ENCODE measurements at places on chromosomes 11 and 22.

- DNase-seq: peak; percentile 70
Observed at GRCh38 chr11:68855205-68855981, 13.7 kb upstream of the CPT1A start.

- DNase-seq: no peak
Observed at GRCh38 chr11:86747801-86748200, 52.5 kb upstream of the PRSS23 start.

DNA sequence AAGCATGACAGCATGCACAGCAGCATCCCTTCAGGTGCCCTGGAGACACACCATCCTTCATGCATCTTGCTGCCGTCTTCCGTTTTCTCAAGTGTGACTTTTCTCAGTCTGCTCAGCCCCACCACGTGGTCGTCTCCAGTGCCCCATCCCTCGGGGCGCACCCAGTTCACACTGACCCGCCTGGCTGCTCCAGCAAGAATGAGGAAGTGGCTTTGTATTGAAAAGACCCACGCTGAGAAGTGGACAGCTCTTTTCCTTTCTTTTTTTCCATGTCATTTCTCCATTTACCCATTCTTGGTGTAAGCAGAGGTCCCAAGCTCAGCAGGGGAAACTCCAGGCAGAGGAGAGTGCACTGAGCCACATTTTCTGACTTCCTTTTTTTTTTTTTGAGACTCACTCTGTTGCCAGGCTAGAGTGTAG lies 14.5 kb downstream of the SERPINH1 start:
- no peak for DNase-seq

- DNase-seq: peak; percentile 69
Observed at GRCh38 chr22:38016182-38017151, 32.1 kb upstream of the SOX10 start.

DNA sequence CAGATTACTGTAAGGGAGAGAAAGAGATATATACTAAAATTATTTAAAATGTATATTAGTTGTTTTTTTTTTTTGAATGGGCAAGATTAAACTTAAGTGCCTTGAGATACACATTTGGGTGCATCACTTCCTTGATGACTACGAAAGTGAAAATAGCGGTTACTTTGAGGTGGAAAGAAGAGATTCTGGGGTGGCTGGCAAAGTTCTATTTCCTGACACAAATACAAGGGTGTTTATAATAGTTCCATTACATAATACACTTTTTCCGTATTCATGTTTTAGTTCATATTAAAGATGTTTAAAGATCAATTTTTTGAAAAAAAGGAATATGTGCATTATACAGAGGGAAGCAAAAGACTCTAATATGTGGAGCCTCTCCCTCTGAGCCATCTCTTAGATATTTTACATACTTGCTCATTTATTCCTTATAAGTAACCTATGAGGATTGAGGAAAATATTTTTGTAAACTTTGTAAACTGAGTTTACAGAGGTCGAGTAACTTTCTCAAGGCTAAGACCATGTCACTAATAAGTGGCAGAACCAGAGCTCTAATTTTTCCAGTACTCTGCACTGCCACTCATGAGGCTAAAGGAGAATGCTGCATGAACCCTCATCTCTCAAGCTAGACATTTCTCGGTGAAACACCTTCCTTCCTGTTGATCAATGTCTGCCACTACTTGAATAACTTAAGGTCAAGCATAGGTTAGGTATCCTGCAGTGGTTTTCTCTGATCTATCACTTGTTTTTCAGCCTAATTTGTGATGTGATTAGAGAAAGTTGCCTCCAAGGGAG lies 58.6 kb downstream of the DDIAS start:
- DNase-seq: no peak

- peak; percentile 85 for DNase-seq
Observed at GRCh38 chr11:124070915-124071622, 29.9 kb upstream of the OR10G7 start.

GRCh38 chr11:17161515-17161914 lies 46.3 kb downstream of the PIK3C2A start:
- DNase-seq: no peak

DNA sequence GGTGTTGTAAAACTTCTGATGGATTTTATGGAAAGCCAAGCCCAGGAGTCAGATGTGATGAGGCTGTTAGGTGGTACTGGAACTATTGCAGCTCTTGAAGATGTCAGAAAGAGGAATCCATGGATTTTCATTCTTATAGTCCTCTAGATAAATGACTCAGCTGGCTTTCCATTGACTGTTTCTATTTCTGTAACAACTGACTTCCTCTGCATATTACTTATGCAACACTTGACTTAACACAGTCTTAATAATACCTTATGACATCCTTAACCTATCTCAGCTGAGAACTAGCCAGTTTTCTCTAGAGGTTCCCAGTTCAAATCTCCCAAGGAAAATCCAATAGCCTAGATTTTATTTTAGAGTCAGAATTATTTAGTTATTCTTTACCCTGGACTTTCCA lies 263.8 kb downstream of the LUZP2 start:
- no peak for DNase-seq

DNA sequence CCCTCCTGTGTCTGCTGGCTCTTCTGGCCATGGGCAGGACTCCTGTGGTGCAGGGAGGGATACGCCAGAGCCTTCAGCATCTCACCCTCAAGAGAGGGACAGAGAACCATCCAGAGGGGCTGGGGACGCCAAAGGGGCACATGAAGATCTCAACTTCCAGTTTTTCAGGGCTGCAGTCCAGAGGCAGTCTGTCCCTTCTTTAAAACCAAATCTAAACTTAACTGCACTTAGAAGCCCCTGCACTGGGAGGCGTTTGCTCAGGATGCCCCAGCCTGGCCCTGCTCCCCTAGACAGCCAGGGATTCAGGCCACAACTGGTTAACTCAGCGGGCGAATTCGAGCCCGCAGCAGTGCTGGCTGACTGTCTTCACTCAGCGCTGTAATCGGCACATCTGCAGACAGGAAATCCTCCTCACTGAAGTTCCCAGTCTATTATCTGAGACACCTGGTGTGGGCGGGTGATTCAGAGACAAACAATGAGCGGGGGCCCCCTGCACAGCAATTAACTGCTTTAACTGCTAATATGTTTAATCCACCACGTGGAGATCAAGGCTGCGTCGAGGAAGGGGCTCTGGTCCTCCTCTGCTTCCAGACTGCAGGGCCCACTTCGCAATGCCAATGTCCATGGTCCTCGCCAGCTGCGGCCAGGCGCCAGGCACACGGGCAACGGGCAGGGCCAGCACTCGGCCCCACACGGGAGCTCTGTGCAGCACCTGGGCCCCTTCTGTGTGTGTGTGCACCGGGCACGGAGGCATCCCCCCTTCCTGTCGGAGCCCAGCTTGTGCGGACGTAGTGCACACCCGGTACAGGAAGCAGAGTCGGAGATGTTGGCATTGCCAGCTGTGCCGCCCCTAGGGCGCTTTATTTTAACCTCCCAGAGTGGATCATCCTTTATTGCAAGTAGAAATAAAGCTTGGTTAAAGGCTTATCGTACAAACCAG lies 36.9 kb upstream of the GNB1L start:
- DNase-seq: peak; percentile 53

DNA sequence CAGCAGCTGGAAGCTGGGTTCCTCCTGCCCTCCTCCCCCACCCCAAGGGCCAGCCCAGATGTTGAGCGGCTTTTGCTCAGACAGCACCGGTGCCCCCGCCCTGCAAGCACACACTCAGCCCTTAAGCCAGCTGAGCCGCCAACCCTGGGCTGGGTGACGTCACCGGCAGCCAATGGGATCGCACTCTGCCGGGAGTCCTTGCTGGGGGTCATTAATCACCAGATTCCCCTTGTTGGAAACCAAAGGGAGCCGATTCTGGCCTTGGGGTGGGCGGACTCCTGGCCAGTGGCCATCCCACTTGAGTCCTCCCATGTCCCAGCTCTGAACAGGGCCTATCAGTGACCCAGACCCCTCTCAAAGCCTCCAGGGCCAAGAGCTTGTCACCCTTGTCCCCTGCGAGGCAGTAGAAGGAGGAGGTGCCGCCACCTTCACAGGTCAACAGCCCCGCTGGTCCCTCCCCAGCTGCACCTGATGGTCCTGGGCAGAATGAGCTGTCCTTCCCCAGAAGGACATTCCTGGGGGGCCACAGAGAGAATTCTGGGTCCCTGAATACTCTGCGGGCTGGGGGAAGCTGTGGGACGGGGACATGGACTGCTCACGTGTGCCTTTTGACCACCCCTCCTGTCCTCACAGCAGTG lies 7.4 kb downstream of the DUSP8 start:
- DNase-seq: peak; percentile 71

- no peak for DNase-seq
Observed at GRCh38 chr11:126547161-126547560, 191.7 kb downstream of the ST3GAL4 start.

DNA sequence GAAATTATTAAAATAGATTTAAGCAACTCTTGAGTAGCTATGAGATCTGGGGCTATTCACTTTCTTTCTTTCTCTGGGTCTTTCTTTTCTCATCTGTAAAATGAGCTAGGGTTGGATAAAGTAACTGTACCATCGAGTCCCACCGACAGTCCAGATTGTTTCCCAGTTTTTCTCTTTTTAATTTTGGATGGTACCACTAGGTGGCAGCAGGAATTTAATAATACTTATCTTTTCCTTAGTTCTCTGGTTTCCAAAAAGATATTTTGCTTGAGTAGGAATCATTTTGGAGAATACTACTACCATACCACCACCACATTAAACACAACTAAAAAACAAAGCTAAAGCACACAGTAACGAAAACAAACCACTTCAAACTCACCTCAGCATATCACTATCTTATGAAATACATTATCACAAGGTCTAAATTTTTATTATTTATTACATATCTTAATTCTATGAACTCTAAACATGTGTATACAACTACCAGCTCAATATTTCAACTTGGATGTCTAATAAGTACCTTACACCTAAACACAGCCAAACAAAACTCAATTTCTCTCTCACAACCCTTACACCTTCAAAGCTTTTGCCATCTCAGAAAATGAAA lies 584.0 kb downstream of the KCNA4 start:
- no peak for DNase-seq
